ENCODE measurements at places on chromosomes 1 and 21. TPM values are rescaled to one million over a fixed set of nuclear protein-coding genes. Genes with fewer than 3 reads are reported as not detected.

DNA sequence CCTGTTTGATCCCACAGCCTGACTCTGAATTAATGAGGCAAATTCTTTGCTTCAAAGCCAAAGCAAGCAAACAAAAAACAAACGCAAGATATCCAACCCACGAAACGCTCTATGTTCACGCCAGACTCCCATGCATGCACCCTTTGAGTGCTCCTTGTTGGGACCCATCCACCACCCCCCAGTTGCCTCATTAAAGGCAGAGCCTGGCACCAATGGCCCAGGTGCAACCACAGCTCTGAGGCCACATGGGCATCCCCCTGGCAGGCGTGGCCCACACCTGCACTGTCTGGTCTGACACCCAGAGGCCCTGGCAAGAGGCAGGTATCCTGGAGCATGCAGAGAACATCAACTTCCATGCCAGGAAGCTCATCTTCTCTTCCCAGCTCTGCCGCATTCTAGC lies 1.1 kb upstream of the PADI4 start:
- no peak for DNase-seq

Gene IL6R
- 6.1 TPM for polyA plus RNA-seq

DNA sequence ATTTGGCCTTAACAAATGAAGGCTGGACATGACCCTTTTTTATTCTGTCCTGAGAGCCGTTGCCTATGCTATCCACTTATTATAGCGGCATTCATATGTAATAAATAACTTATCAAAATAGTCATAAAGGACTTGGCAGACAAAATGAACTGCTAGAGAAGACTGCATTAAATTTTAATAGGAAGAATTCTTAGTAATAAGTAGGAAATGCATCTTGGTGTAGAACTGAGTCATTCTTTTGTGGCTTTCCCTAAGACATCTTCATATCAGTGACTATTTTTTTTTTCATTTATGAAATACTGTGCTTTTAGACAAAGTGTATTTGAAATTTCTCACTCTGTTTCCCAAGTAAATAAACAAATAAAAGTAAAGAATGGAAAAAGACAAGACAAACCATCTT lies 45.6 kb downstream of the PBX1 start:
- no peak for DNase-seq

DNA sequence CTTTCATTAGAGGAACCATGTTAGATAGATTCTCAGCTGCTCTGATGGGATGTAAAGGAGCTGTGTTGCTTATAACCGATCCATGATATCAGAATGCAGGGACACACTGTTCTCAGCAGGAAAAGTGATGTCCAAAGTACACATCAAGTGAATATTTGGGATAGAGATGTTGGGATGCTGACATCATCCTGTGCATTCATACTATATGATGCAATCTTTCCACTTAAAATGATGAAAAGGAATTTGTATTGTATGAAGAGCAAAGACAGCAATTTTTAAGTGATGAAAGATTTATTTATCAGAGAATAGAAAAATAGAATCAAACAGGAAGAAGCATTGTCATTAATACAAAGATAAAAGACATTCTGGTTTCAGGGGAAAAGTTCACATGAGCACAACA lies 110.1 kb downstream of the ERG start:
- DNase-seq, result no peak

- no peak for DNase-seq
Observed at GRCh38 chr1:74683656-74684055, 10.1 kb upstream of the ERICH3 start.

Gene TRAPPC3
- polyA plus RNA-seq, result 88.5 TPM

Gene RUNX1
- polyA plus RNA-seq, result 20.9 TPM

Gene RGS13
- polyA plus RNA-seq, result not detected

DNA sequence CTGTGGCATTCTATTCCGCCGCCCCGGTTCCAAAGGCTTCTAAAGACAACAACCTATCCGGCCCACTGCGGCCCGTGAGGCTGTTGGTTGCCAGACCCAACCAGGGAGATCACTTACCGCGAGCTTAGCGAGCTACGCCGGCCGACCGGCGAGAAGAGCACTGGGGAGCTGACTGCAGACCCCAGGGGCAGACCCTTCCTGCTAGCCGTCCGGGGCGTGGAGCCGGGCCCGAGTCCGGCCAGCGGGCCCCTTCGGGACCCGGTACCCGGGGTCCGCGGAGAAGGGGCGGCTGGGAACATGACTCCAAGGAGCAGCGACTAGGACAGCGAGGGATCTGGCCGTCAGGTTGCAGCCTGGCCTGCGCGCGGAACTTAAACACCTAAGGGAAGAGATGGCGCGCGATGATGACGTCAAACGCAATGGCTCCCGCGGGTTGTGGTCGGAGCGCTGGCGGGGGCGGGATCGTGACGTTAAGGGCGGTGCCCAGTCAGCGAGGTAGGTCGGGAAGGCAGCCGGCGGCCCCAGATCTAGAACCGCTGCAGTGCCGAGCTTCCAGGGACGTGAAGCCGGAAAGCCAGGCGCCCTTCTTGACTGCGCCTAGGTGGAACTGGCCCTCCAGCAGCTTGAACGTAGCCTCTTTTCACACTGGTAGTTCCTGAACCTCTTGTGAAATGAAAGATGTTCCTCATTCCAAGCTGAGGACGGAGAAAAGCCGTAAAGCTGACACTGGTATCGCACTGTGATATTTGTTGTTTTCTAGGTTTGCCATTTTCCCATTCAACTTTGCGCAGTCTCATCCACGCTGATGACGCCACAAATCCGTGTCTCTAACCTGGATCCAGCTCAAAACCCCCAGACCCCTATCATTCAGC lies at the start of gene NUP133:
Gene NUP133 (minus strand): TSS at position 391 of the 872 bp plus-strand sequence. CDS start 92 bp downstream, at position 299.
- peak; percentile 95 for DNase-seq

Gene TYW3
- 34.4 TPM for polyA plus RNA-seq

DNA sequence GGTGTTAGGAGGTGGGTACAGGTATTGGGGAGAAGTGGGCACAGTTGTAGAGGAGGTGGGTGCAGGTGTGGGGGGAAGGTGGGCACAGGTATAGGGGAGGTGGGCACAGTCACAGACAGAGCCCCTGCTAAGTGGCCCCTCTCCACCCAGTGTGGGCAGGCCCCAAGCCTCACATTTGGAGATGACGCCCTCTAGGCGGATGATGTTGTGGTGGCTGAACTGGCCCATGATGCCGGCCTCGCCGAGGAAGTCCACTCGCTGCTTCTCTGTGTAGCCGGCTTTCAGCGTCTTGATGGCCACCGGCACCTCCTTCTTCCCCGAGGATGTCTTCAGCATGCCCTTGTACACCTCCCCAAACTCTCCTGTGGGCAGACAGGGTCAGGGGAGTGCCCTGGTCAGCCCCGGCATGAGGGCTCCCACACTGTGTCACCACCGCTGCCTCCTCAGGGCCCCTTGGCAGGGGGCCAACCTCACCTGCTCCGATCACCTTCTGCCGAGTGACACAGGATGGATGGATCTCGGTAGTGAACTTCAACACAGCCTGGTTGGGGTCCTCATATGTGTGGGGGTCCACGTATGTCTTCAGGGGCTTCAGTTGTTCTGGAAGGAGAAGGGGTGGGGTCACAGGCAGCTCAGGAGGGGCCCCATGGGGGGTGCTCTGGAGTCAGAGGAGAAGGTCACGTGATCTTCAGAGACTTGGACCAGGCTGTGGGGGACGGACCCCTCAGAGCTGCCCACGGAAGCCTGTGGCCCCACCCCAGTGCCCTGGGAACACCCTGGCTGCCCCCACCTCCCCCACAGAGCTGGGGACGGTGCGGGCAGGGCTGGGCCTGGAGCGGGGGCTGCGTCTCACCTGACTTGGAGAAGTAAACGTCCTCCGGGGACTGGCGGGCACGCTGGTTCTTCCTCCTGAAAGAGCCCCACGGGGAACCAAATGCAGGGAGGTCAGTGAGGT lies 22.6 kb downstream of the EPHA2 start:
- DNase-seq, result no peak

DNA sequence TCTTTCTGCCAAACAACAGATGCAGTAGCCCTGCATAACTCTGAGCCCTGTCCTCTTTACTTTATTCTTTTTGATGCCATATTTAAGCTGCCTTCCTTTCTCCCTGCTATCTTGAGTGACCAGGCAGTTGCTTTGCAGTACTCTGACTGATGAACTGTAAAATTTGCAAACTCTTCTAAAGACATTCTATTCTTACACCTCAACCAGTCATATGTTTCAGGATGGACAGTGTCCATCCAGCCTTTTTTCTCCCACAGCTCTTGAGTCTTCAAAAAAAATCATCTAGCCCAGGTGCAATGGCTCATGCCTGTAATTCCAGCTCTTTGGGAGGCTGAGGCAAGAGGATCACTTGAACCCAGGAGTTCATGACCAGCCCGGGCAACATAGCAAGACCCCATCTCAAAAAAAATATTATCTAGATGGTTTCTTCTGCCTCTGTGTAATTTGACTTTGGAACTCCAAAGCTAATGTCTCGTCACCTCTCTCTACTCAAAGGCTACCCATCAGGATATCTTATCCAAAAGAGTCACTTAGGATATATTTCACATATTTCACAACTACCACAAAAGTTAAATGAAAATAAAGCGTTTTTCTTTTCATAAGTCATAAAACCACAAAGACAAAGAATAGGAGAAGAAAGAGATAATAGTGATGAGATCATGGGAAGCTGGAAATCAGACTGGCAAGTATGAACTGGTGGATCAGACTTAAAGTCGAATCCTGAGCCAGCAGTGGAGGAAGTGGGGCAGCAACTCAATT lies 54.6 kb upstream of the IPO9 start:
- DNase-seq, result no peak

Gene KLHDC9
- polyA plus RNA-seq, result 1.1 TPM

- no peak for DNase-seq
Observed at GRCh38 chr1:34126486-34126885, 38.5 kb downstream of the CSMD2 start.

Gene CFAP141
- not detected for polyA plus RNA-seq

Gene CDC42
- 400 TPM for polyA plus RNA-seq

- no peak for DNase-seq
Observed at GRCh38 chr1:205259324-205259832, 31.6 kb downstream of the TMCC2 start.

- DNase-seq, result no peak
Observed at GRCh38 chr1:224624432-224624831, 8.3 kb downstream of the CNIH3 start.

GRCh38 chr1:12144236-12144635 lies 22.6 kb upstream of the TNFRSF1B start:
- no peak for DNase-seq

DNA sequence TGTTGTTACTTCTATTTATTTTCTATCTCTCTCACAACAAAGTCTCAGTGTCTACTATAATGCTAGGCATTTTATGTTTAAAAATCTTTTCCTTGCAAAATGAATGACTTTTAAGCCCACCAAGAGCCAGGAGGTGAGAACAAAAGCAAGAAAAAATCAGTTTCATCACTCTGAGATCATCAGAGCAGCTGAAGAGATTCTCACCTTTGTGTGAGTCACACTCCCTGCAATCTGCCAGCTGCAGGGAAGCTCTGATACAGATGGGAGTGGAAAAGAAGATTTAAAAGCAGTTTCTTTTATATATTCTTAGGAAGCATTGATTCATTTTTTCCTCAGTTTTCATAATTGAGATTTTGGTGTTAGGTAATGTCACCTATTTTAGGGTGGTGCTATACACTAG lies 107.6 kb downstream of the LHX9 start:
- DNase-seq, result no peak

GRCh38 chr1:169899519-169900217 lies 6.0 kb upstream of the SCYL3 start:
- DNase-seq, result no peak

Gene LRRC42
- 44.5 TPM for polyA plus RNA-seq

GRCh38 chr1:53077599-53077965 lies 15.6 kb downstream of the PODN start:
- no peak for DNase-seq

GRCh38 chr1:201506557-201507359 lies at the start of gene CSRP1:
TSS of gene CSRP1 (minus strand) at chr1:201507123. CDS start at chr1:201496303, 10,820 bp downstream.
- DNase-seq, result no peak

GRCh38 chr1:237700181-237700580 lies 190.5 kb downstream of the ZP4 start:
- DNase-seq, result no peak

Gene PALMD
- 0.37 TPM for polyA plus RNA-seq

GRCh38 chr1:84012018-84012417 lies 13.1 kb upstream of the TTLL7 start:
- no peak for DNase-seq

- no peak for DNase-seq
Observed at GRCh38 chr1:47180603-47181094, 9.2 kb downstream of the PDZK1IP1 start.
